A673 (cell line): ENCODE measurements at places on chromosomes 12 and 14.

- no peak for DNase-seq
These were observed 47.3 kb downstream of the NUAK1 start for GRCh38 chr12:106091446-106091820.

GRCh38 chr14:76050250-76050649, 64.7 kb downstream of the IFT43 start:
- no peak for DNase-seq

- no peak for DNase-seq
These were observed 362.0 kb downstream of the ETNK1 start for GRCh38 chr12:22986997-22987396.

- DNase-seq = no peak
These were observed 212.8 kb upstream of the NOVA1 start for GRCh38 chr14:26810631-26811030.

- no peak for DNase-seq
These were observed 1.1 kb downstream of the ALX1 start for GRCh38 chr12:85280984-85281630.

- peak; percentile 85 for DNase-seq
These were observed 56.7 kb downstream of the MSRB3 start for GRCh38 chr12:65335021-65335714.

- no peak for DNase-seq
These were observed 709.1 kb downstream of the DIO2 start for GRCh38 chr14:79502136-79502750.

DNA sequence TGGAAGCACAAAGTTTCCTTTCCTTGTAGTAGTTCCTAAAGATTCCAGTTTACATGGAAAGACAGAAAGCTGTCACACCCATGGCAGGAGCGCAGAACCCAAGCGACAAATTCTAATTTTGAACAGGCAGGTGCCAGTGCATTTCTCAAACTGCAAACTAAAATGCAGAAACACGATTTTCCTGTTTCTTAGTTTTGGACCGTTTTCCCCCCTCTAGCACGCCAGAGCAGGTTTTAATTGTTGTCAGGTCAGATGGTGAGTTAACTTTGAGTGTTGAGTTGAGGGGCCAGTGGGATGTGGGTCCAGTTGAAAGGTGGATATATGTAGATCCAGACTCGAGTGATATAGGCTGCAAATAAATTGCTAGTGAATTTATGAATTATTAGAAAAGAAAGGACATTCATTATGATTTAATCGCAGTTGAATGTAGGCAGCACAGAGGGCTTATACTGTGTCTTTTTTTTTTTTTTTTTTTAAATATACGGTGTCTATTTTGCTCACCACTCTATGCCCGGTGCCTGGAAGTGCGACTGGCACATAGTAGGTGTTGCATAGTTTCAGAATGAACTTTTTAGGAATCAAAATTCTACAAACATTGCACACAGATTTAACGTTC, 909 bp upstream of the ETFBKMT start:
- no peak for DNase-seq

DNA sequence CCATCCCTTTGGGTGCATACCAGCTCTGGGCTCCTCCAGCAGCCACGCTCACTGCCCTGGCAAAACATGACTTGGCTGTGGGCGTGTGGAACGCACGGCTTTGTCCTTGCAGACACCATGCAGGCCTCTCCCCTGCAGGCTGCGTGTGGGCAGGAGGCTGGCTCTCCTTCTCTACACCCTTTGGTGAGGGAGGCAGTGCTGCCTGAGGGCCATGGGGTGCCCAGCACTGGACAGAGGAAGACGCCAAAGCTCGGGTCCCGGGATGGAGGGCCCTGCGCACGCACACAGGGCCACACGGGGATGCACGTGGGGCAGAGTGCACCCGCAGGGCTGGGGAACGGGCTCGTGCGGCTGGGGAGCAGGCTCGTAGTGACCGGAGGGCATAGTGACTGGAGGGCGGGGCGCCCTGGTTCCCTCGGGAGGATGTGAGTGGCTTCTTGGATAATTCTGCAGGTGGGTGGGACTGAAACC, 89.7 kb downstream of the ADGRD1 start:
- DNase-seq = no peak

DNA sequence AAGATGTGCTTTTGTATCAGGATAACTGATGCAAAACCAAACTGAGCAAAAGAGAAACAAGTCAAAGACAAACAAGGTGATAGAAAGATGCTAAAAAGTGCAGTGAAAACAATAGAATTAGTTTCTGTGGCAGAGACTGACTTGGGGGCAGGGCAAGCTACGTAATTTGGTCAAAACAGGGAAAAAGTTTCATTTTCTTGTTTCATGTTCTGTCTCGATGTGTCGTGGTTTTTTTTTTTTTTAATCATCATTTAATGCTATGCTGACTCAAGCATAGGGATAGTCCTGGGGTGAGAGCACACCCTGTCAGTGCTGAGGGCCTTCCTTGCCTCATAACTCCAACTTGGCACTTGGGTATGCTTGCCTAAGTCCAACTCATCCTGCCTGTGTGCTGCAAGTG, 144.1 kb upstream of the PTPRQ start:
- no peak for DNase-seq

- DNase-seq = no peak
These were observed 121.2 kb downstream of the MIPOL1 start for GRCh38 chr14:37318938-37319337.

GRCh38 chr12:12319451-12320183, 30.4 kb downstream of the MANSC1 start:
- peak; percentile 65 for DNase-seq

- DNase-seq = no peak
These were observed 95.0 kb downstream of the SYT1 start for GRCh38 chr12:78959556-78959955.

DNA sequence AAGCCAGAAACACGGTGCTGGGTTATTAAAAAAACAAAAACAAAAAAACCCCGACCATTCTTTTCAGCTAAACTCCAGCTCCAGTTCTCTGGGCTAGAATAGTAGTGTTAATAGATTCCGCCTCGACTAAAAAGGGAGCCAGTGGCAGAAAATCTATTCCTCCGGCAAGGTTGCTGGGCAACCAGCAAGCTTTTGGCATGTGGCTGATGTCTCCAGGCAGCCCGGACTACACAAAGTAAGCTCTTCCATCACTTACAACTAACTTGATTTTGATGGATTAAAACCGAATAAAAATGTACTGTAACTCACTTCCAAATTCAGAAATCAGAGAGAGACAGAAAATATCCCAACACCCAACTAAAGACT, 126.4 kb upstream of the FOXN3 start:
- DNase-seq = no peak

DNA sequence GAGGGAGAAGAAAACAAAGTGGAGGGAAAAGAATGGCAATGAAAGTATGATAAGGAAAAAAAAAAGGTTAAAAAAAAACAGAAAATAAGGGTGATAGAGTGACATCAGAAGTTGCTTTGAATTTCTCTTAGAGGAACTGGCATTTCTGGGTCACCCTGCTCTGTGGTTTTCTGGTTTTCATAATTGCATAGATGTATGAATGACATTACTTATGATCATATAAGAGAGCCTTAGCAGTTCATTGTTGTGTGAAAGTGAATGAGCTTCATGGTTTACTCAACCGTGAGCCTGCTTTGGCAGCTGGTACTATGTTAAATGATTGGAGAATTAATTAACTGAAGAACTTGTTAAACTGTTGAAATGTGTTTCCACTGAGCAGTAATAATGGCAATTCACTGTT, 336.4 kb upstream of the FBXO33 start:
- no peak for DNase-seq

GRCh38 chr12:110023059-110023980, 24.1 kb downstream of the ANKRD13A start:
- DNase-seq = no peak

GRCh38 chr14:64705381-64706118, 1.3 kb downstream of the PLEKHG3 start:
- DNase-seq = no peak

DNA sequence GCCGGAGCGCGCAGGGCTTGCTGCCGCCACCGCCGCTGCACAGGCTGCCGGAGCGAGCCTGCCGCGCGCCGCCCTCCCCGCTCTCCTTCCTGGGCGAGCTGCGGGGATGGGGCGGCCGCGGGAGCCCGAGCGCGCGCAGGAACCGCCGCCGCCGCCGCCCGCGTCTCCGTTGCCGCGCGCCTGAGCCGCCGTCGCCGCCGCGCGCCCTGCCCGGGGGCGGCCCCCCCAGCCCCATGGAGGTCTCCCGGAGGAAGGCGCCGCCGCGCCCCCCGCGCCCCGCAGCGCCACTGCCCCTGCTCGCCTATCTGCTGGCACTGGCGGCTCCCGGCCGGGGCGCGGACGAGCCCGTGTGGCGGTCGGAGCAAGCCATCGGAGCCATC, 352 bp downstream of the PLXNC1 start:
- no peak for DNase-seq

- DNase-seq = no peak
These were observed 5.1 kb upstream of the TCL1B start for GRCh38 chr14:95681153-95681552.

- no peak for DNase-seq
These were observed 30.9 kb upstream of the EMP1 start for GRCh38 chr12:13165617-13166041.

DNA sequence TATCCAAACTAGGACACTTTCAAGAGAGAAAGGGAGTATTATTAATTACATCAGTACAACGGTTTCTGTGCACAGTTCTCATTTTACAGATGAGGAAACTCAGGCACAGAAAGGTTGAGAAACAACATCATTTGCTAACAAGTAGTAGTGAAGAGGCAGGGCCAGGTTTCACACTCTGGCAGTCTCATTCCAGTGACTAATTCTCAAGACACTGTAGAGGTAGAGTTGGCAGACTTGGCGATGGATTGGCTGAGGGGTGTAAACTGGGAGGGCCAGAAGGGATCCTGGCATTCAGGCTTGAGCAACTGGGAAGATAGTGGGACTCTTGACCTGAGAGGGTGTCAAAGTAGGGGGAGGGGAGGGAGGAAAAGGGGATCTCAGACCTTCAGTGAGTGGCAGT, 73.8 kb upstream of the BDKRB2 start:
- DNase-seq = no peak

DNA sequence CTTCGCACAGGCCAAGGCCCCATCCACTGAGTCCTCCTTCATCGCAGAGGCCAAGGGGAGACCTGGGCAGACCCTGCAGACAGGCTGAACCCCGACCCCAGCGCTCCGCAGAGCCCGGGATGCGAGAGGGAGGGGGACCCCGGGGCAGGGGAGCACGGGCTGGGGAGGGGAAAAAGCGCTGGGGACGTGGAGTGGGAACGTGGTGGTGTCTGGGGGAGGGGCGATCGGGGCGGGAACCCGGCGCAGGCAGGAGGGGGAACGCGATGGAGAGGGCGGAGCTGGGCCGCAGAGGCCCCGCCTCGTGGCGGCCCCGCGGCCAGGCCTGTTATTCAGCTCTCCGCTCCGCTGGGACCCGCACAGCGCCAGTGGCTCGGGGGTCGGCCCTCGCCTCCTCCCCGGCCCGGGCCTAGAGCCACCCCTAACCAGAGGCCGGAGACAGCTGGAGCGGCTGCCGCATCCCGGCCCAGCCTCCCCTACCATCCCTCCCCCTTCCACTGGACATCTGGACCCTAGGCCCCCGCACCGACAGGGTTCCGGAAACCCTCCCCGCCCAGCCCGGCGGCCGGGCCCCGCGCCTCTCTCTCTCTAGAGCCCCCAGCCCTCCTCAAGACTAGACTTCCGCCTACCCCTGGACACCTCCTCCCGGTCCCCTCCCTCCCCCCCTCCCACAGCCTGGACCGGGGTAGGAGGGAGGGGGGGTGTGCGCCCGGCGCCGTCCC, at the start of gene ARHGEF25:
Gene ARHGEF25, plus strand, starts transcription at position 328 of the 719 bp plus-strand sequence. CDS start 460 bp downstream, outside the sequence.
- peak; percentile 78 for DNase-seq

DNA sequence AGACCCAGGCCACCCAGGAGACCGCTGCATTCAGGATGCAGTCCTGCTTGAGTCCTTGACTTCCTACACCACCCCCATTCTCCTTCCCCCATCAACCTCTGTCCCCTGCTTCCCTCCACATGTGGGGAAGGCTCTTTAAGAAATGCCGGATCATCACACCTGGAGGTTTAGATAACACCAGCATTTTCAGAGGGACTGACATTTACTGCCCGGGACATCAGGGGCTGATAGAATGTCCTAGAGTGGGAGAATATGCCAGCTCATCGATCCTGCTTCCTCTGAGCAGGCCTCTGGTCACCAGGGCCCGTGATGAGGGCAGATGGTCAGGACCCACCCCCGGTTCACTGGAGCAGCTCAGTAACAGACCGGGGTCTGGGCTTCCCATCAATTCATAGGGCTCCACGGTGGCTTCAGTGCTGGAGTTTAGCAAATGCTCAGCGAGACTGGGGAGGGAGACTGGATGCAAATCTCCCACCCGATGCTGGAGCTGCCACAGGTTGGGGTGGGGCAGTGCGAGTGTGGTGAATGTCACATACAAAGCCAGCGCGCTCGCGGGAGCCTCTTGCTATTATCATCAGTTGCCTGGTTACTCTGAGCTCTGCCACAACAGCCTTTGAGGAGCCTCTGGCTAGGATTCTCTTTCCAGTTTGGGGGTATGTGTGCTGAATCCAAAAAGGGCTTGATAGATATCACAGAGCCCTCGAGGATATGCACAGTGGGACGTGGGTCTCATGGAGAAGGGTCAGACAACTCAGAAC, 111.6 kb downstream of the RBM19 start:
- no peak for DNase-seq

DNA sequence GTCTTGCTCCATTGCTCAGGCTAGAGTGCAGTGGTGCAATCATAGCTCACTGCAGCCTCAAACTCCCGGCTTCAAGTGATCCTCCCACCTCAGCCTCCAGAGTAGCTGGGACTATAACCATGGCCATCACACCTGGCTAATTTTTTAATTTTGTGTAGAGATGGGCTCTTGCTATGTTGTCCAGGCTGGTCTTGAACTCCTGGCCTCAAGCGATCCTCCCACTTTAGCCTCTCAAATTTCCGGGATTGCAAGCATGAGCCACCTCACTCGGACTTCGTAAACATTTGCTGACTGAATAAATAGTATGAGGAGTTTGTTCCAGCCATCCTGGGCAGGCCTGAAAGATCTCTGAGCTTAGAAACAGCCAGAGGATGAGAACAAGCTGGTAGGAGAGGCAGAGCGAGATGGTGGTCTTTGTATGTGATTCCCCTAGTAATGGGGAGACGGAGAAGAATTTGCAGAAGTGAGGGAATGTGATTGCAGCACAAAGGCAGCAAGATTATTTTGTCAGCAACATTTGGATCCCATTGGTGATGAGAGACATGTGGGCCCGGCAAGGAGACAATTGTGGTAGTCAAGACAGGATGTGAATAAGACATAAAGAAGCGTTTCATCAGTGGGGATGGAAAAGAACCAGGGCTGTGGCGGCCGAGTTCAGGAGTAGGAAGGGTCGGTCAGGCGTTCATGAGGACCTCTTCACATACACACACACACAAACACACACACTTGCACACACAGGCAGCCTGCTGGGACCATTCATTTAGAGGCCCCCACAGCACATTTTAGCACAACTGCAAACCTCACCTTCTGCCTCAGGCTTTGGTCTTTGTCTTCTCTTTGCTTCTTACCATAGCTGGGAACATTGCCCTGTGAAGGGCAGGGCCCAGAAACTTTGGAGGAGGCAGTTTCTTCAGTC, 155.5 kb downstream of the ZFP36L1 start:
- no peak for DNase-seq

- no peak for DNase-seq
These were observed 26.2 kb downstream of the MEG3 start for GRCh38 chr14:100851946-100852620.

- DNase-seq = no peak
These were observed 303 bp downstream of the GAPDH start for GRCh38 chr12:6534695-6534944.

GRCh38 chr14:61753631-61754030, 8.6 kb upstream of the SNAPC1 start:
- no peak for DNase-seq

- peak; percentile 6 for DNase-seq
These were observed 41.3 kb downstream of the FANCM start for GRCh38 chr14:45177076-45177475.

GRCh38 chr12:33536431-33536830, 96.8 kb upstream of the SYT10 start:
- no peak for DNase-seq
